ENCODE measurements at places on chromosomes 12 and 14.

DNA sequence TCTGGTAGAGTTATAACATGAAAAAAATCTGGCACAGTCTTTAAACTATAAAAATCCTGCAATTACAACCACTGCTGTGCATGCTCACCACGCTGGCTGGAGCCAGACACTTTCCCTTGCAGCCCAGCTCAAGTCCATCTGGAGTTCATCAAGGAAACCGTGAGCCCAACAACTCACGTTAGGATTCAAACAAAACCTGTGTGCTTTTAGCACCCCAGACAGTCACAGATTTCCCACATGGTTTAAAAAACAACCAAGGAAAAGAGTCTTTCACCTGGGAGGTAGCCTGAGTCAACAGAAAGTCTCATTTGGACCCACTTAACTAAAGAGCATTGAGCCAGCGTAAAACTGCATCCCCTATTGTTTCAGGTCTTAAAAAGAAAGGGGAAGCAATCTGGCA lies 4.7 kb downstream of the LRIG3 start:
- H3K27ac ChIP-seq = no peak overlapping the region
- H3K4me1 ChIP-seq = peaks cover 1% of the 10 kb centered on the region
- H3K27me3 ChIP-seq = peaks cover 33% of the 10 kb centered on the region
- no peak for DNase-seq
- no peak overlapping the region for H3K4me3 ChIP-seq
- no peaks in the 10 kb centered on the region for H3K36me3 ChIP-seq

DNA sequence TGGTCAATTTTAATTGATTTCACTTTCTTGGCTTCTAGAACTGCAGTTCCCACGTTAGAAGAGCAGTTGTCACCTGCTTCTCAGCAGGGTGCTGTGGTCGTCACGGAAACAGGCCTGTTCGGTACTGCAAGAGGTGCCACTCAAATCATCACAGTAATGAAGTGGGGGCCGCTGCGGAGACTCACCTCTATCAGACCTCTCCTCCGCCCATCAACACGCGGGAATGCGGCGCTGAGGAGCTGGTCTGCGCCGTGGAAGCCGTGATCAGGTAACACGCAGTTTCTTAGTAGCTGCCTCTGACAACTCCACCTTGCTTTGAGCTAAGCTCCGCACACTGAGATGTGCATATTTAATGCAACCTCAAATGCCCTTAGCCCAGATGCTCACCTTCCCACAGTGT lies 107.2 kb downstream of the UNC79 start:
- no peaks in the 10 kb centered on the region for H3K27me3 ChIP-seq
- H3K4me1 ChIP-seq = peaks cover 22% of the 10 kb centered on the region
- H3K4me3 ChIP-seq = no peak overlapping the region
- no peak for DNase-seq
- H3K27ac ChIP-seq = no peak overlapping the region

GRCh38 chr14:67666750-67667449 lies 7.5 kb downstream of the VTI1B start:
- peaks cover 24% of the 10 kb centered on the region for H3K36me3 ChIP-seq
- H3K4me3 ChIP-seq = no peak overlapping the region
- peak; percentile 53 for DNase-seq
- H3K4me1 ChIP-seq = peaks cover 10% of the 10 kb centered on the region
- H3K27me3 ChIP-seq = no peaks in the 10 kb centered on the region
- no peak overlapping the region for H3K27ac ChIP-seq

DNA sequence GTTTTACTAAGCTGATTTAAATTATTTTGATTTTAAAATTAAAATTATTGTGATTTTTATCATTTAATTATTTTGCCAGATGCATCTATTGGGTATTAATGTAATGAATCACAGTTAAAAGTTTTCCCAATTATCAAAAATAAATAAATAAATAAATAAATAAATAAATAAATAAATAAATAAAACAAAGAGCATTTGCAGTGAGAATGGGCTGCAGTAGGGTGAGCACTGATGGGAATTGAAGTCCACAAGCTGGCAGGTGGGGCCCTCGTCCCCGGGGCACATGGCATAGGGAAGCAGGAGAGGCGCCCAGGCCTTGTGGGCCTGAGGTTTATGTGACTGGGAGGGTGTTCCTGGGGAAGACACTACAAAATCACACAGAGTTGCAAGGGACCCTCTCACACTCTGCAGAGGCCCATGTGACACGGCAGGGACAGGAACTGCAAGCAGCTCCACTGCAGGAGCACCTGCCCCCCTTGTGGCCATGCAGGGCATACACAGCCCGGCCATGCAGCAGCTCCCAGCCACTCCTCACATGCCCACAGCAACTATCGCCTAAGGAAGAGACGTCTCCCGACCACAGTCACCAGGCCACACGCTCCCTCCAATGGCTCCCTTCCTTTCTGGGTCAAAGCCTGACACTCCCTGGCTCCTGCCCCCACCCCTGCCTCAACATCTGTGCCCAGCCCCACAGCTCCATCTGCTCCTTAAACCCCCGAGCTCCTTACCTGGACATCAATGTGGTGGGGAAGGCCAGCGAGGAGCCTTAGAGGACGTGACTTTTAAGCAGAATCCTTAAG lies 256.3 kb upstream of the SFSWAP start:
- no peak for DNase-seq
- H3K27me3 ChIP-seq = no peaks in the 10 kb centered on the region
- H3K27ac ChIP-seq = no peak overlapping the region
- no peaks in the 10 kb centered on the region for H3K4me1 ChIP-seq

- no peaks in the 10 kb centered on the region for H3K36me3 ChIP-seq
- H3K4me1 ChIP-seq = peaks cover 12% of the 10 kb centered on the region
- H3K27me3 ChIP-seq = no peaks in the 10 kb centered on the region
- no peak for DNase-seq
- H3K27ac ChIP-seq = no peak overlapping the region
Measured at GRCh38 chr14:65286443-65286842, 126.1 kb upstream of the FUT8 start.

GRCh38 chr14:23517650-23518326 lies 33.8 kb downstream of the ZFHX2 start:
- no peak overlapping the region for H3K4me3 ChIP-seq
- DNase-seq = no peak
- H3K36me3 ChIP-seq = no peaks in the 10 kb centered on the region
- peaks cover 18% of the 10 kb centered on the region for H3K4me1 ChIP-seq
- H3K27me3 ChIP-seq = no peaks in the 10 kb centered on the region

DNA sequence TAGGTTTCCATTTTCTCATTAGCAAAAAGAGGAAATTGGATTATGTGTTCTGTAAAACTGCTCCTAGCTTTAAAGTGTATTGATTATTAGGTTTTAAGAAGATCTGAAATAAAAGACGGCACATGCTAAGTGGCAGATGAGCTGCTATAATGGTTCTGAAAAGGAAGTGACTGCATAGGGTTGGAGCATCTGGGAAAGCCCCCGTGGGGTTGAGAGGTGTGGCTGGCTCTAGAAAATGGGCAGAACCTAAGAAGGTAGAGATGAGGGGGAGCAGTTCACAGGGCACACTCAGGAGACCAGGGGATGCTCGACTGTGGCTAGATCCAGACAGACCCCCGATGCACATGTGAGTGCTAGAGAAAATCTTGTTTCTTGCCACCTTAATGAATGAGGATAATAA lies 1.9 kb downstream of the IFNG-AS1 start:
- H3K27ac ChIP-seq = no peak overlapping the region
- no peak overlapping the region for H3K4me3 ChIP-seq
- H3K27me3 ChIP-seq = no peaks in the 10 kb centered on the region

GRCh38 chr14:96268431-96269358 lies 12.7 kb downstream of the BDKRB1 start:
- no peak overlapping the region for H3K27ac ChIP-seq
- DNase-seq = no peak
- no peaks in the 10 kb centered on the region for H3K27me3 ChIP-seq
- H3K4me3 ChIP-seq = no peak overlapping the region
- H3K36me3 ChIP-seq = no peaks in the 10 kb centered on the region

DNA sequence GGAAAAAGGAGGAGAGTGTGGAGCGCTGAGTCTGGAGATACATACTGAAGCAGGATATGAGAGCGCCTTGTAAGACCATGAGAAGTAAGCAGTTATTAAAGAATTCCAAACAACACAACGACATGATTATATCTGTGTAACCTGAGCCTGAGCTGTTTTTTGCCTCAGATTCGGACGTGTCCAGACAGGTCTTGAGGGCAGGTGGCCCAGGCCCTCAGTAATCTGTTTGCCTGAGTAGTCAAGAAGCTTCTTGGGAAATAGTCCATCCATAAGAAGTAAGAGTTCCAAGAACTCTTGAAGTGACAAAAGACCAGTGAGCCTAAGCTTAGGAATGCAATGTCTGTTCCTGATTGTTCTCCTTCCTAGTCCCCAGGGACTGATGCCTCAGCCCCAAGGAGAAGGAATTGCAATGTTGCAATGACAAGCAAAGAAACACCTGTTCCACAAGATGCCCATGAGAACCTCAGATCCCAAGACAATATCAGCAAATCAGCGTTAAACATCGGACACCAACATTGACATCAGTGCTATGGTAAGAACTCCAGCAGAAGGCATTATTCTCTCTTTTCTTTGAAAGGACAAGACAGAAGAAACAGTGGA lies 34.7 kb upstream of the ADAMTS20 start:
- no peaks in the 10 kb centered on the region for H3K27me3 ChIP-seq
- H3K4me1 ChIP-seq = no peaks in the 10 kb centered on the region
- no peak overlapping the region for H3K4me3 ChIP-seq
- H3K36me3 ChIP-seq = no peaks in the 10 kb centered on the region
- DNase-seq = no peak
- no peak overlapping the region for H3K27ac ChIP-seq

- no peak for DNase-seq
- H3K27me3 ChIP-seq = peaks cover 96% of the 10 kb centered on the region
- H3K36me3 ChIP-seq = no peaks in the 10 kb centered on the region
- no peak overlapping the region for H3K27ac ChIP-seq
Measured at GRCh38 chr12:57219205-57219992, 2.8 kb downstream of the NXPH4 start.

DNA sequence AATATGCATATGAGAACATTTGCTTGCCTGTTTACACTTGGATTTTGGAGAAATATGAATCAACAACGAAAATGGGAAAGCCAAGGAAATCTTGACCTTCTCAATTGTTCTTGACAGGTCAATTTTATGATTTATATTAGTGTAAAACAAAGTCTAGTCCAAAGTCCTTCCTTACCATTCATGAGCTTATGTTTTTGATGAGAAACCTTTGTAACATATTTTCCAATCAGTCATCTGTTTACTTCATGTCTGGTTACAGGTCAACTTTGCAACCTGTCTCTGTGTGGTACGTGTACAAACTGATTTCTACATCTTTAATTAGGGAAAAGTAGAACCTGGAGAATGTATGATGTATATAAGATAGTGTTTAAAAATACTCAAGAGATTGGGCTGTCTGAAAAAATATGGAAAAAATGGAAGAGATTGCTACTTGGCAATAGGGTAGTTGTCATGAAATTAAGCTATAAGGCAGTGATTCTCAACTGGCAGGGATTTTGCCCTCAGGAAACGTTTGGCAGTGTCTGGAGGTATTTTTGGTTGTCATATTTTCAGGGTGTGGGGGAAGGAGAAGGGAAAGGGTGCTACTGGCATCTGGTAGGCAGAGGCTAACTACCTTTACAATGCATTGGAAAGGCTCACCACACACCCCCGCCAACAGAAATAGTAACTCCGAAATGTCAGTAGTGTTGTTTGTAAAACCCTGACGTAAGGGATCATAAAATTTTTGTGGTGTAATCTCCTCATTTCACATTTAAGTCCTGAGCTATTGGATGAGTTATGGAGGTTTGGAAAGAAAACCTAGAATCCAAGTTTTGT lies 110.4 kb upstream of the PTPRB start:
- H3K4me3 ChIP-seq = no peak overlapping the region
- no peak for DNase-seq
- H3K4me1 ChIP-seq = no peaks in the 10 kb centered on the region

DNA sequence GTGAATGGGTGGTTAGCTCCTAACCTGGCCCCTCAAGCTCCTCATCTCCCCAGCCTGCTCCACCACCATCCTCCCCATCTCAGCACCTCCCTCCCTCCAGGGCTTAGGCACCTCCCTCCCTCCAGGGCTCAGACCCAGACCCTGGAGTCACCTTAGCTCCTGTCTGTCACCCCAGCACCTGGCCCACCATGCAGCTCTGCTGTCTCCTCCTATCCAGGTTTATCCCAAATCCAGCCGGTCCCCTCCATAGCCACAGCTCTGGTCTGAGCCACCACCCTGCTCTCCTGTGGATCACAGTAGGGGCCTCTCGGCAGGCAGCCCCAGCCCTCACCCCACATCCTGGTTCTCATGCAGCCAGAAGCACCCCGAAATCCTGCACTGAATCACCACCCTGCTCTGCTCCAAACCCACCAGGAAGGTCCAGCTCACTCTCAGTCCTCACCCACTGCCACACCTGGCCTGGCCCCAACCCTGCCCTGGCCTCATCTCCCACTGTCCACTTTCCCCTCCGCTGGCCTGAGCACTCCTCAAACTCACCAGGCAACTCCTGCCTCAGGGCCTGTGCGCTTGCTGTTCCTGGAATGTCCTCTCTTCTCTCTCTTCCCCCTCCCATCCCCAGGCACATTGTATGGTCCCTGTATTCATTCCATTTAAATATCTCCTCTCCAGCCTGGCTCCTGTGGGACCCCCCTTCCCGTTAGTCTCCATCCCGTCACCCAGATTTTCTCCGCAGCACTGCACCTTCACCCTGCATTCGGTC lies 62.6 kb downstream of the DIO3 start:
- H3K4me1 ChIP-seq = peaks cover 9% of the 10 kb centered on the region
- H3K4me3 ChIP-seq = no peak overlapping the region
- H3K27me3 ChIP-seq = no peaks in the 10 kb centered on the region
- no peak for DNase-seq
- H3K27ac ChIP-seq = no peak overlapping the region

DNA sequence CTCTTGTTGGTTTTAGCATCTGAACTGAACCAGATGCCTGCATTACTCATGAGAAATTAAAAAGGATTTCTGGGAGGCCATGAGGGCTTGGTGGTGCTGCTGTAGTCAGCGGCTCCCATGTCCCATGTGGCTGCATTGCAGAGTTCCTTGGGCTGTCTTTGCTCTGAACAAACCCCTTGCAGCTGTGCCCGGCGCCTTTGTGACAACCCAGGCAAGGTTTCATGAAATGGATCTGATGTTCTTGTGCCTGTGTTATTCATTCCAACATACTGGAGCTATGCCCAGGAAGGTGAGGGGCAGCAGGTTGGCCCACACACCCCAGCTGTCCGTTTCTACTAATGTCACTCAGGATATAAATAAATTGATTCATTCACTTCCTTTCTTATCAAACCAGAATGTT lies 40.8 kb downstream of the TGFB3 start:
- H3K27ac ChIP-seq = no peak overlapping the region
- H3K4me1 ChIP-seq = no peaks in the 10 kb centered on the region
- H3K27me3 ChIP-seq = no peaks in the 10 kb centered on the region
- no peaks in the 10 kb centered on the region for H3K36me3 ChIP-seq
- no peak overlapping the region for H3K4me3 ChIP-seq
